ENCODE measurements at places on chromosomes 3 and 15. TPM values are rescaled to one million over a fixed set of nuclear protein-coding genes. Genes with fewer than 3 reads are reported as not detected.

DNA sequence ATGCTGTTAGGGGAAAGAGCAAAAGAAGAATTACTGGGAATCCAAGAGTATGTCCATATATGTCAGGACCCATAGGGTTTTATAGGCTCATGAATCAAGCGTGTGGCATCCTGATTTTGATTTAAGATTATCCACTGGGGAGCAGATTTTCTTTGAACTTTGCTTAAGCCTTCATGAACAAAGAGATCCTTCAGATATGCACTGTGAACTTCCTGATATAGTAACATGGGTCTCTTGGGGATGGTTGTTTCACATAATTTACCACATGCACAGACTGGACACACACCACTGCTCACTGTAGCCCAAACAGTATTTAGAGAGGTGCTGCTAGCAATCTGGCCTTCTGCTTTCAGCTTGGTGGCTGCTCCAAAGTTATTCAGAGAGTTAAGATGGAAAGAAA lies 200.9 kb upstream of the ZPLD1 start:
- DNase-seq = no peak

Gene CLDN18
- not detected for total RNA-seq

- no peak for DNase-seq
Observed at GRCh38 chr3:142159083-142159740, 9.9 kb upstream of the TFDP2 start.

GRCh38 chr3:163504974-163505373 lies 1573.3 kb downstream of the SI start:
- no peak for DNase-seq

DNA sequence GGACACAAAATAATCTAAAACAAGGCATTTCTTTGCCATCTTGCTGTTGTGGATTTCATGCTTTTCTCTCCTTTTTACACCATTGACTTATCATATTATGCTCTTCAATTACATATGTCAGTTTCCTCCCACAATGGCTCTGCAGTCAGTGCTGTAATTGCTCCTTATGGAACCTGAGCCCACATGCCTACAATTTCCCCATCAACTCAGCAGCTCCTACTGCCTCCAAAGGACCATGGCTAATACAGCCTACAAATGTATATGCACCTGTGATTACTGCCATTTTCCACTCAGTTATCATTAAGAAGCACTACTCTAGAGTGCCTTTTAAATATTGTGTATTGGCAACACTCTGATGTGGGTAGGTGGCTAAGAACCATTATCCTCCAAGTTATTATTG lies 30.8 kb downstream of the RTP4 start:
- DNase-seq = no peak

DNA sequence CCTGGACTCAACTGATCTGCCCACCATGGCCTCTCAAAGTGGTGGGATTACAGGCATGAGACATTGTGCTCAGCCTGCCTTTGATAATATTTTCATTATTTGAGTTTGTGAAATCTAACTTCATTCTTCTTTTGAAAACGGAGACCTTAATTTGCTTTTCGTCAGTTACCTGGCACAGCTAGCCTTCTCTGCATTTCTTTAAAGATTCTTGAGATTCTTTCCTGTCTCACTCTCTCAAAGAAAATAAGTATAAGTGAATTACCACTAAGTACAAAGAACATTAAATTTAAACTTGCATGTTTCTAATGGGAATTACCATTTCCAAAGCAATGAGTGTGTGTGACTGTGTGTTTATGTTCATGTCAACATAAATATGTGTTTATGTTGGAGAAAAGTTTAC lies 187.9 kb downstream of the NFKBIZ start:
- DNase-seq = no peak

- no peak for DNase-seq
Observed at GRCh38 chr3:11580645-11581044, 63.1 kb downstream of the VGLL4 start.

- no peak for DNase-seq
Observed at GRCh38 chr3:39347586-39347876, 18.0 kb downstream of the CCR8 start.

Gene FSD2
- total RNA-seq = not detected

- no peak for DNase-seq
Observed at GRCh38 chr15:73504885-73505284, 61.9 kb downstream of the REC114 start.

Gene HAPLN3
- 80.8 TPM for total RNA-seq

Gene SHISA5
- total RNA-seq = 64.0 TPM

Gene SELENOK
- total RNA-seq = 41.8 TPM

DNA sequence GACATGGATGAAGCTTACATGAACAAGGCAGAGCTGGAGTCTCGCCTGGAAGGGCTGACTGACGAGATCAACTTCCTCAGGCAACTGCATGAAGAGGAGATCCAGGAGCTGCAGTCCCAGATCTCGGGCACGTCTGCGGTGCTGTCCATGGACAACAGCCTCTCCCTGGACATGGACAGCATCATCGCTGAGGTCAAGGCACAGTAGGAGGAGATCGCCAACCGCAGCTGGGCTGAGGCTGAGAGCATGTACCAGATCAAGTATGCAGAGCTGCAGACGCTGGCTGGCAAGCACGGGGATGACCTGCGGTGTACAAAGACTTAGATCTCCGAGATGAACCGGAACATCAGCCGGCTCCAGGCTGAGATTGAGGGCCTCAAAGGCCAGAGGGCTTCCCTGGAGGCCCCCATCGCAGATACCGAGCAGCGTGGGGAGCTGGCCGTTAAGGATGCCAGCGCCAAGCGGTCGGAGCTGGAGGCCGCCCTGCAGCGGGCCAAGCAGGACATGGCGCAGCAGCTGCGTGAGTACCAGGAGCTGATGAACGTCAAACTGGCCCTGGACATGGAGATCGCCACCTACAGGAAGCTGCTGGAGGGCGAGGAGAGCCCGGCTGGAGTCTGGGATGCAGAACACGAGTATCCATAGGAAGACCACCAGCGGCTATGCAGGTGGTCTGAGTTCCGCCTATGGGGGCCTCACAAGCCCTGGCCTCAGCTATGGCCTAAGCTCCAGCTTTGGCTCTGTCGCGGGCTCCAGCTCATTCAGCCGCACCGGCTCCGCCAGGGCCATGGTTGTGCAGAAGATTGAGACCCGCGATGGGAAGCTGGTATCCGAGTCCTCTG lies 77.6 kb downstream of the CLDN11 start:
- DNase-seq = no peak

Gene STAB1
- total RNA-seq = 0.36 TPM

Gene LSG1
- total RNA-seq = 42.9 TPM

Gene RTP1
- not detected for total RNA-seq

Gene MESP2
- not detected for total RNA-seq

GRCh38 chr3:186487819-186488218 lies 56.4 kb downstream of the CRYGS start:
- no peak for DNase-seq

Gene GOLGA6L4
- 1.7 TPM for total RNA-seq

GRCh38 chr15:92011611-92012367 lies 158.3 kb downstream of the SLCO3A1 start:
- no peak for DNase-seq

Gene GRAMD1C
- total RNA-seq = 2.1 TPM

DNA sequence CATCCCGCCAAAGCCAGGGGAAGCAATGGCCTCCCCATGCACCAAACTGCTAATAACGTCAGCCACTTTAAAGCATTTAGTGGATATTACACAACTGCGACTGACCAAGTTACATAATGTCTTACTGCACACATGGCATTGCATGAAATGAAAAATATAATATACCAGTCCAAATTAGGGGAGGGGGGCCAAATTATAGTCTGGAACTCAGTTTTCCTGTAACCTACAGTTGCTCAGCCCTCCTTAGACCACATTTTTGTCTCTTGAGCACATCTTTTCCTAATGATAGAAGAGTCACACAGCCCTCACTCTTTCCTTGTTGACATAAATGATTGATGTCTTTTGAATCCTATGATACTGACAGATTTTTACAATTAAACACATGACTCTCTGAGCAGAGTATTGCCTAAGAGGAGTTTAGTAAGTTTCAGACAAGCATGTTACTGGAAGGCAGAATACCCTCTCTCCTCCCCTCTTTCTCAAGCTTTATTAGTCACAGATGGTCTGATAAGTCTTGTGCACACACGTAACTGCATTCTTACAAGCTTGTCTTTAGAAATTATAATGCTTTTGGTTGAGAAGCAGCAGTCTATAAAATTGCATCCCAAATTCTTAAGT lies 1.1 kb upstream of the PLD1 start:
- no peak for DNase-seq

GRCh38 chr3:54123003-54123775 lies 837 bp downstream of the CACNA2D3 start:
- no peak for DNase-seq

- DNase-seq = no peak
Observed at GRCh38 chr3:59658274-59658673, 608.4 kb upstream of the CFAP20DC start.

GRCh38 chr3:29057326-29057725 lies 223.5 kb upstream of the RBMS3 start:
- DNase-seq = no peak

Gene PCSK6
- 0.61 TPM for total RNA-seq

GRCh38 chr3:185781759-185782158 lies 43.1 kb downstream of the IGF2BP2 start:
- DNase-seq = no peak

- DNase-seq = no peak
Observed at GRCh38 chr3:150765949-150766720, 3.2 kb upstream of the SIAH2 start.

- no peak for DNase-seq
Observed at GRCh38 chr3:57151021-57151449, 14.1 kb downstream of the IL17RD start.

Gene GOLGA6L9
- total RNA-seq = 1.2 TPM

DNA sequence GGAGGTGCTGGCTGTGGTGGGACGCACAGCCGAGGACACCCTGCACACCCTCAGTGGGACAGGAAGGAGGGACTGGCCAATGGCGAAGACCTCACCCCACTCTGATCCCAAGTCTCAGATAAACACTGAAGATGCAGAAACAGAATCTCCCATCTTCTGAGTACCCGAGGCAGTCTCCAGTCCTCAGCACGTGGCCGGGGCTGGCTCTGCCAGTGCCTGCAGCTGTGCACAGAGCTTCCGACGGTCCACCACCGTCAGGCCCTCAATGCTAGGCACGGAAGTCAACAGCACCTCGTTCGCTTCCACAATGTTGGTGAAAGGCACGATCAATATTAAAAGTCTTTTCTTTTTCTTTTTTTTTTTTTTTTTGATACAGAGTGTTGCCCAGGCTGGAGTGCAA lies 16.8 kb upstream of the OCA2 start:
- no peak for DNase-seq

GRCh38 chr3:54337846-54338245 lies 215.5 kb downstream of the CACNA2D3 start:
- DNase-seq = no peak

GRCh38 chr3:45055032-45055410 lies 28.9 kb downstream of the CLEC3B start:
- DNase-seq = no peak

- DNase-seq = no peak
Observed at GRCh38 chr3:59064728-59065127, 14.9 kb upstream of the CFAP20DC start.

Gene SLCO2A1
- not detected for total RNA-seq
